ENCODE measurements at places on chromosomes 16 and 17.

GRCh38 chr17:38825762-38826247 lies 684 bp upstream of the CWC25 start:
- DNase-seq, result no peak

DNA sequence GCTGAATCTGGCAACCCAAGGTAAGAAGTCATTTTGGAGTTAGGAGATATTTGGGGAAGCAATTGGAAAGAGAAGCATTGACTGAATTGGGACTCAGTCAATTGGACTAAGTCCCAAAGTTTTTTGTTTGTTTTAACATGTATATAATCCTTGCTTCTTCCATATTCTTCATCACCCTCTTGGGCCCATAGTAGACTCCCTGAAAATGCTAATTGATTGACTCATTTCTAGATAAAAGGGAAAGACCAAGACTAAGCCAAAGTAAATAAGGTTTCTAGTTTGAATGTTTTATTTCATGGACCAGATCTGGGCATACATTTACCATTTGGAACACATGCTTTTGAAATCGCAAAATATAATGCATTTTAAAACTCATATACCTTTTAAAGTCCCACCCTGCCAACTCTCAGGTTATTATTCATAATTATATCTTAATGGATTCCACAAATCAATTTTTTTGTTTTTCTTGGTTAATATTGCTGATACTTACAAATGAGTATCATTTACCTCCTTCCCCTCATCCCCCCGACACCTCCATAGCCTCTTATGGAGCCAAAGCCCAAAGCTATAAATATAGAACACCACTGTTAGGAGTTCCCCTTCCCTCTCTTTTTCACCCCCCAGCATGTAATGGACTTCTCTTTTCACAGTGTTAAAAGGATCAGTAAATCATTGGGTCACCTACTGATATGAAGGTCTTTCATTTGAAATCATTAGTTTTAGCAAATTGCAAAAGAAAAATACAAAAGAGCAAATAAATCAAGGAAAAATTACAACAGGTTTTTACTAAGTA lies 674.0 kb upstream of the SOX9 start:
- DNase-seq, result no peak

DNA sequence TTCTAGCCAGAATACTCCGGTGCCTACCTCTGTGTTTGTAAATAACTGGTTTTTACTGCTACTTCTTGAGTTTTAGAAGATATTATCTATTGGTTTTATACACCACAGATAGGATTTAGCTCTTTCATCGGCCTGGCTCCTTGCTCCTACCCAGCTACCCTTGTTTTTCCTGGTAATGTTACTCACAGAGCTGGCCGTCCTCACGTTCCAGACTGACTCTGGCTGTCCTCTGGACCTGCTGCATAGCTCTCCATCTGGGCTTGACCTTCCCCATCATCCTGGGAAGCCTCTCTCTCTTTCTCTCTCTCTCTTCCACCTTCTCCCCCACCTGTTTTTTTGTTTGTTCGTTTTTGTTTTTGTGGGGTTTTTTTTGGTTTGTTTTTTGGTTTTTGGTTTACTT lies 51.5 kb downstream of the MPRIP start:
- peak; percentile 2 for DNase-seq

GRCh38 chr17:602436-602835 lies 112.2 kb downstream of the VPS53 start:
- no peak for DNase-seq

DNA sequence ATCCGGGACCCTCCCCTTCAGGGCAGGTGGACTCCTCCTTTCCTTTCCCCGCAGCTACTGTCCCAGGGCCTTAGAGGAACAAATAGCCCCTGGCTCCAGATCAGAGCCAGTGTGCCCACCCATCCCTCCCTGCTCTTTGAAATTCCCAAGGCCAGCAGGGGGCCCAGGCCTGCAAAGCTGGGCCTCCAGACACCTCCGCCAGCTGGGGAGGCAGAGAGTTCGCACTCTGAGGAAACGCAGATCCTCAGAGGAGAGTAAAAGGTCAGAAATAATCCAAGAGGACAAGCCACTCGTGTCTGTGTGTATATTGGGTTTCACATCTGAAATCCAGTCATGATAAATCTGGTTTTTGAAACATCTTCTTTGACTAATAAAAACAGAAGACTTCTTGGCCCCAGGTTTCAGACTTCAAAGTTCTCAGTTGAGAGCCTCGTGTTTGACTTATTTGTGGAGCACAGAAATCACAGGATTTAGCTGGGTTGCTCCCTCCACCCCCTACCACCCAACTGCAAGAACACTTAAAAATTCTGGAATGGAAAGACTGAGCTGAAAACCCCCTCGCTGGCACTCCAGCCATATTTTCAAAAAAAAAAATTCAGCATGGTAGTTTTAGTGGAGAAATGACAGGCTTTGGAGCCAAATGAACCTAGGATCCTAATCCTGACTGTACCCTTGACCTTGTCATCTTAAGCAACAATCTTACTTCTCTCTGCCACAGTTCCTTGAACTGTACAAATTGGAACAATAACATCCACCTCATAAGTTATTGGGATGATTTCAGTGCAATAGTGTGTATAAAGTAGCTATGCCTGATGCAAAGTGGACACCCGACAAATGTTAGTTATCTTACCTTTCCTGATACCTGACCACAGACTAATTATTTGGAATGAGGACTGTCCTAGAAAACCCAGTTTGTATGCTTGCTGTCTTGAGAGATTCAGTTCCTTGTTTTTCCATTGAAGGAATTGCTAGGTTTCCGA lies 44.5 kb upstream of the TBX2 start:
- no peak for DNase-seq

DNA sequence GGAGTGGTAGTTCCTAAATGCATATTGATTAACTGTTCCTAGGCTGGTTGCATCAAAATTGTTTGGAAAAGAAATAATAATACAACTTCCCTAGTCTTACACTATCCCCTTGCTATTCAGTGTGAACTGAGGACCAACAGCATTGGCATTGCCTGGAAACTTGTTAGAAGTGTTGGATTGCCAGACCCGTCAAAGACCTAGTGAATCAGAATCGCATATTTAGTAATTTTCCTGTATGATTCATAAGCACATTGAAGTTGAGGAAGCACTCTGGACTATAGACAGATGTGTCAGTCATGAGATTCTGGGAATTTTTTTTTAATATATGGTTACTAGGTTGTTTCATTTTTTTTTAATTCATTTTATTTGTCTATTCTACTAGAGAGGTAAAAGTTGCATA lies 34.7 kb upstream of the KCNJ16 start:
- DNase-seq, result no peak

DNA sequence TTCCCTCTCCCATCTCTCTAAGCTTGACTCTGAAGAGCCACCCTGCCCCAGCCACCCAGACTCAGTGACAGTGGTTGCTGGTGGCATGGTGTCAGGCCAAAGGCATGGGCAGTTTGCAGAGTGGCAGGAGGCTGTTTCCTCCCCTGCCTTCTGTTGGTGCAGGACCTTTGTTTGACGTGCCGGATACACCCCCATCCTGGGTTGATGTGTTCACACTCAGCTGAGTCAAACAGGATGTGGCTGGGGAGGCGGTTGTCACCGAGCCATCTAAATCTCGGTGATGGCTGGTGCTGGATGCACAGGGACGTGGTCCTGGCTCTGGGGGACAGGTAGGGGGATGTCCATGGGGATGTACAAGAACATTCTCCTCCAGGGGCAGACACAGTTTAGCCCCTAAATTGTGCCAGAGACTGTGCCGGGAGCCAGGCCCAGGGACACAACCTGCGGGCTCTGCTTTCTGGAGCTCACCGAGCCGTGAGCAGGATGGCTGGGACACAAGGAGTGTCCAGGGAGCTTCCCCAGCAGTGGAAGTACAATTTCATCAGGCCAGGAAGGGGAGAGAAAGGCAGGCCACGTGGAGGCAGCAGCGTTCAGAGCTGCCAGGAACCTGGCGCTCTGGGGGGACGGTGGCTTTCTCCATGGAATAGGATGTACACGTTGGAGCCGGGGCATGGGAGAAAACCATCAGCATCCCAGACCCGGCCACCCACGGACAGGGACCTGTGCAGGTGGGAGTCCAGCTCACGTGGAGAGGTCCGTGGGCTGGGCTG lies 264.2 kb downstream of the SEC14L1 start:
- DNase-seq, result no peak

GRCh38 chr16:81632392-81633146 lies 146.5 kb upstream of the PLCG2 start:
- DNase-seq, result no peak

DNA sequence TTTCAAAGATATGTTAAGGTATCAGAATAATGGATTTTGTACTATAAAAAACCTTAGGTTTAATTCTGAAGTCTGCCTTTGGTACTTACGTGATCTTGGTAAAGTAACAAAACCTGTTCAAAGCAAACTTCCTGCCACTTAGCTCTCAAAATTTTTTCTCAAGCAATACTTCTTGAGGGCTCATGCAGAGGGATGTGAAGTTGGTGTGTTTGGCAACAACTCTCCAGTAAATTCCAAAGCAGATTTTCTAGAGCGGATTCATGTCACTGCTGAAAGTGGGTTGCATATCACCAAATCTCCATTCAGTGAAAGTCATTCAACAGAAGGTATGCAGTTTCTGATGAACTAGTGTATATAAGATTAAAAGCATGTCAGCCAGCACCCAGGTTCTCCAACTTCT lies 856.7 kb downstream of the CDH8 start:
- DNase-seq, result no peak

- DNase-seq, result no peak
Measured at GRCh38 chr16:52812678-52813556, 239.8 kb downstream of the CHD9NB start.

- no peak for DNase-seq
Measured at GRCh38 chr17:71180801-71181385, 939.9 kb upstream of the SOX9 start.

DNA sequence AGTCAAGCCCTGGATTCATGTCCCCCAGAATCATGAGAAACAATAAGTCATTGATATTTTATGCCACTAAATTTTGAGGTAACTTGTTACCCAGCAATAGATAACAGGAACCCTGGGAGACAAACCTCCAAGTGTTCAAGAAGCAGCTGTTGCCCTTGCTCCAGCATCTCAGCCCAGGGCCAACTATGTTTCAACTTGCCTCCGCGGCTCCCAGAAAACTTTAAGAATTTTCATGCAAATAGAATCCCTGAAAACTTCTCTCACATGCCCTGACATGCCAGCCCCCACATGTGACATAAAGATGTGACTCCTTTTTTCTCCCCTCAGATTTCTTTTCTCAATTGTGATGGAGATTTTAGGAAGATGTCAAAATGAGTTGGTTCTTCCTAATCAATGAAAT lies 22.8 kb downstream of the LYRM9 start:
- no peak for DNase-seq

DNA sequence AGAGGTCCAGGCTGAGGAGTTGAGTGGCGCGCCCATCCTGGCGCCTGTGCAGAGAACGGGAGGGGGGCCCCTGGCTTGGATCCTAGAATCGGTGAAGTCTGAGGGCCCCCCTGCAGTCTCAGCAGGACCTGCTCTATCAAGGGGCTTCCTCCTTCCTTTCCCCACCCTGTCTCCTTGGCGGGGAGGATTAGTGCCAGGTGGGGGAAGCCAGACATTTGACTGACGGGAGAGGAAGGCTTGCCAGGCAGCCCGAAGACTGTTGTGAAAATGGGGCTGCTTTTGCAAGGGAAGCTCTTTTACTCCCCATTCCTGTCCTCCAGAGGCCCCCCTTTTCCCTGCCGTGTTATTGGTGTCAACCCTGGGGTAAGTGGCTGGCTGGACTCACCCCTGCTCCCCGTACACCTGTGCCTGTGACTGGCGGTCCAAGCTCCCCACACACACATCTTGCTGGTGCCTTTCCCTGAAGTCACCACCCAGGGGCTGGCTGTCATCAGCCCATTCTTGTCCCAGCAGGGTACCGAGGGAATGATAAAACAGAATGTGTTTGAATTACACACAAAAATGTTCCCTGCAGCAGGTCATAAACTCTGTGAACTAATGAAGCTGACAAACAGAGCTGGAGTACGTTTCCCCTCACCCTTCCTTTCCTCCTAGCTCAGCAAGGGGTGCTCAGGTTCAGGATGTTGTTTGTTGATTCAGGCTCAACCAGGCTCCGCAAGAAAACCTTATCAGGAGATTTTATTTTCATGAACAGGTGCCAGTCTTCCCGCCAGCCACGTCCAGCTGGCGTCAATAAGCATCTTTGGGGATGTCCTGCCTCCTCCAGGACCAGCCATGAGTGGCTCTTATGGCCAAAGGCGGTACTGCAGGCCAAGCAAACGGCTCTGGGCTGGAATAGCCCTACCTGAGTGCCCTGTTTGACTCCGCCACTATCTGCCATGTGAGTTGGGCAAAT lies 4.4 kb upstream of the ARMC7 start:
- DNase-seq, result peak; percentile 80

All from glutamatergic neuron (in vitro differentiated cells).